ENCODE measurements at places on chromosomes 11 and 22. TPM values are rescaled to one million over a fixed set of nuclear protein-coding genes. Genes with fewer than 3 reads are reported as not detected.

DNA sequence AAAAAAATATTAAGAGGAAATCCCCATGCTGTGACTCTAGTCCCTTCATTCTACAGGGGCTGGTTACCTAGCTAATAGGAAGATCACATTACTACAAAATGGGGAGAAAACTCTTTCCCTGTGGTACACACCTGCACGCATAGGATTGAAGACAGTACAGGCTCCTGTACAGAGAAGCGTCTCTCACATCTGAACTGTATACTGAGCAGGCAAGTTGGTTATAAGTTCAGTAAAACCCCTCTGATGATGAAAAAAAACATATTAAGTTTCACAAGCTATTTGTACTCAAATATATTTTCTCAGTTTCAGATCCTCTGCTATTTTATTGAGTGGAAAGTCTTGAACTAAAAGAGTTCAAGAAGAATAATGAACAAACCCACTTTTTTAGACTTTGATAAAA is 156.9 kb upstream of the HSD17B12 start:
- H3K36me3 ChIP-seq = no peaks in the 10 kb centered on the region
- no peak for DNase-seq
- H3K4me1 ChIP-seq = no peaks in the 10 kb centered on the region
- H3K27me3 ChIP-seq = peaks cover 9% of the 10 kb centered on the region
- no peak overlapping the region for H3K4me3 ChIP-seq
- H3K27ac ChIP-seq = no peak overlapping the region

GLYAT gene
- total RNA-seq = not detected

GRCh38 chr11:118895093-118896039 is 11.7 kb downstream of the CXCR5 start:
- no peaks in the 10 kb centered on the region for H3K4me1 ChIP-seq
- H3K27me3 ChIP-seq = no peaks in the 10 kb centered on the region
- H3K27ac ChIP-seq = peak overlapping the region; percentile 13
- H3K4me3 ChIP-seq = no peak overlapping the region
- no peak for DNase-seq
- H3K36me3 ChIP-seq = no peaks in the 10 kb centered on the region

MRGPRX3 gene
- 5.2 TPM for total RNA-seq

GALR3 gene
- 0.44 TPM for total RNA-seq
